GM12891 (cell line): ENCODE measurements at places on chromosomes 13 and 19.

DNA sequence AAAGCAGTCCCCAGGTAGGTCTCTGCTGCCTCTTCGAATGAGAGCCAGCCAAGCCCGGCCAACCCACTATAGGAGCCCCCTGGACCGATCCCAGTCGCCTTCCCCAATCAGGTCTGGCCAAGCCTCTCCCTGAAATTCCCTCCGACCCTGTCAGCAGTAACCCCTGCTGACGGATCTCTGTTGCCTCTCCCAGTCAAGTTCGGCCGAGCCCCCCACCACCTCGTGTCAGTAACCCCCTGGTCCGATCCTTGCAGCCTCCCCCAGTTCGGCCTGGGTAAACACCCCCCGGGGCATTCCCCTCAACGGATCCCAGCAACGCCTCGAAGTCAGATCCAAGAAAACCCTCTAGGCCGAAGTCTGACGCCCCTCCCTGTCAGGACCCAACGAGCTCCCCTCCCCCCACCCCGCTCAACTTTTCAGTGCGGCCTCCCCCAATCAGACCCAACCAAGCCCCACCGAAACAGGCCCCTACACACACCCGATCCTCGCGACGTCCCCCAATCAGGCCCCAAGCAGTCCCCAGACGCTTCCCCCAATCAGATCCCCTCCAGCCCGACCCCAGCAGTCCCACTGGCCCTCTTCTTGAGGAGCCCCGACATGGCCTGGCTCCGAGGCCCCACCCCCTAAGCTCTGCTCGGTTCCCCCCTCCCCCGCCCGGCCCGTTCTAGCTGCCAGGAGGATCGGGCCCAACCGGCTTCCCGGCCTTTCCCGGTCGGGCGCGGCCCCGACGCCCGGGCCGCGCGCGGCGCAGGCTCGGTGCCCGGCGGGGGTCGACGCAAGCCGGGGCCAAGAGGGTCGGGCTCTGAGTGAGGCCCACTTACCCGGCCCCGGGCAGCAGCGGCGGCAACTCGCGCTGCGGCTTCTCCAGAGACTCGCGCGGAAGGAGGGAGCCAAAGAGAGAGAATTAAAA, 1.8 kb downstream of the TNPO2 start:
- DNase-seq = peak; percentile 75

- no peak for DNase-seq
Measured at GRCh38 chr13:48264058-48264457, 31.1 kb downstream of the ITM2B start.

DNA sequence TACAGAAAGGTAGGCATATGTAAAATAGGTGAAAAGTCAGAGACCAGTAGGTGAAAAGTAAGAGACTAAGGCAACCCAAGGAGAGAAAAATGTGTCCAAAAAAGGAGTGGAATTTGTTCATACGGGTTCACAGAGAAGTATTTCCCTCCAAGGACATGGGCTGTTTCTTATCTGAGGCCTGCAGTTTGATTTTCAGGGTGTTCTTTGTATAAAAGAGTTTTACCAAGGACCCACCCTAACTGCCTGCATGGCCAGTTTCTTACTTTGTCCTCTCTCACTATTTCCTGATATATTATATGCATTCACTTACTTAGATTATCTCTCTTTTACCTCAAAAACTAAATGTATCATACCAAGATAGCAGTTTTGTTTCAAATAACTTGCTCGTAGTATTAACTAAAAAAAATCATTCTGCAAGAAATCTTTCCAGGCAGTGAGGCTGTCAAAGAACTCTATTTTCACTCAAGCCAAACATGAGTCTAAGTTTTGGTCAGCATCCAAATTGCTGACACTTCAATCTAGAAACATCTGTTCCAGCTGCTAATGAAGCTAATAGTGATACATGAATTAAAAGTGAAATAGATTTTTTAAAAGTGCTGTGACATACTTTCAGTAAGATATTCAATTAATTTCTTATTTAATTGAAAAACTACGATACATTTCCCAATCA, 141.4 kb upstream of the SGCG start:
- no peak for DNase-seq

GRCh38 chr13:39099231-39099630, 61.0 kb downstream of the NHLRC3 start:
- DNase-seq = no peak

DNA sequence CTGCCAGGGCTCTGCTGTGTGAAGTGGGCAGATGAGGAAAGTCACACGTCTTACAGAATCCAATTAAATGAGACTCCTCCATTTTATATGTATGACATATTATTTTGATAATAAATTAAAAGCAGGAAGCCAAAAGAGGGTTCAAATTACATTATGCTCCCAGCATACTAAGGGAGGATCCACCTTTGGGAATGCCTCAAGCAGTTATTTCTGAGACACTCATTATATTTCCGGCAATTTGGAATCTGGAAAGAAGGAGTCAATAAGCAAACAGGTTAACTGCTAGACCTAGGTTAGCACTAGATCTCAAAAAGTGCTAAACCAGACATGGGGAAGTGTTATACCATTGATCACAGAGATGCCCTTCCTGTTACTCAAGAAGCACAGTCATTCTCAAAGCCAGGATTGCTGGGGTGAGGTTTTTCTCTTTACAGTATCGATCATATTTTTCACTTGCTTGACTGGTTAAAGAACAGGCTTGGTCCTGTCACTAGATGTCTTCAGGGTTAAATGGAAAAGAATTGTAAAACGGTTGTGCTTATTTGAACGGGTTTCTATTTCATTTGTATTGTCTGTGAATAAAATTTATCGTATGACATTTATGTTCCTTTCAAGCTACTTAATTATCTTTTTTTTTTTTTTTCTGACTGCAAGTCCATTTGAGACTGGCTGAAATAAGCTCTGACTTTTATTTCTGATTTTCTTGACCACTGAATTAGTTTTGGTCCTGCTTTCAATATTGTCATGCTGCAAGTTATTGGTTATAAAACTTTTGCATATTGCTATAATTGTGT, 523.2 kb downstream of the KLF12 start:
- no peak for DNase-seq

GRCh38 chr13:98239162-98240076, 62.4 kb upstream of the RNF113B start:
- no peak for DNase-seq

- no peak for DNase-seq
Measured at GRCh38 chr13:98823442-98823841, 71.0 kb upstream of the SLC15A1 start.
